ENCODE measurements at places on chromosomes 5 and 9.

GRCh38 chr9:23321049-23321448, 505.0 kb downstream of the ELAVL2 start:
- DNase-seq, result peak; percentile 37

GRCh38 chr5:168184103-168184502, 107.3 kb upstream of the WWC1 start:
- DNase-seq, result no peak

DNA sequence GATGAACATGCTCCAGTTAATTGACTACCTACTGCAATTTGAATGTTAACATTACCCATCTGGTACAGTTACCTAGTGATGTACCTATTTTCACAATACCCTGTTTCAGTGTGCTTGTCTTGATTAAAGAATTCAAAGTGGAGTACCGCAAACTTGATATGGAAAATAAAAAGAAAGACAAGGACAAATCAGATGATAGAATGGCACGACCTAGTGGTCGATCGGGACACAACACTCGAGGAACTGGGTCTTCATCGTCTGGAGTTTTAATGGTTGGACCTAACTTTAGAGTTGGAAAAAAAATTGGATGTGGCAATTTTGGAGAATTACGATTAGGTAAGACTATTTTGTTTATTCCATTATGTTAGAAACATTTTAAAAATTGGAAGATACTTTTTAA, 33.5 kb downstream of the CSNK1G3 start:
- peak; percentile 30 for DNase-seq

GRCh38 chr9:80326105-80326504, 754.3 kb downstream of the TLE4 start:
- no peak for DNase-seq

DNA sequence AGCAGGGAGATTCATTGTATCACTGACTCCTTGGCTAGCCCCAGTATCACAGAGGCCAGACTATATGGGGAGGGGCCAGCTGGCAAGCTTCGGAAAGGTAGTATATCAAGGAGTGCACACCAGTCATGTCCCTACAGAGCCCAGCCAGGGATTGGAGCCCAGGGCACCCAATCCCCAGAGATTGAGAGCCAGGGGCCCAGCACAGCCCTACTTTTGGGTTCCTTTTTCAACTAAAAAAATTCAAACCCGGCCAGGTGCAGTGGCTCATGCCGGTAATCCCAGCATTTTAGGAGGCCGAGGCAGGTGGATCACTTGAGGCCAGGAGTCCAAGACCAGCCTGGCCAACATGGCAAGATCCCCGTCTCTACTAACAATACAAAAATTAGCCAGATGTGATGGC, 5.4 kb upstream of the MYORG start:
- DNase-seq, result no peak

- no peak for DNase-seq
Observed at GRCh38 chr5:168935183-168935582, 356.0 kb upstream of the PANK3 start.

GRCh38 chr5:98771382-98772109, 1.9 kb upstream of the RGMB start:
- DNase-seq, result peak; percentile 87

DNA sequence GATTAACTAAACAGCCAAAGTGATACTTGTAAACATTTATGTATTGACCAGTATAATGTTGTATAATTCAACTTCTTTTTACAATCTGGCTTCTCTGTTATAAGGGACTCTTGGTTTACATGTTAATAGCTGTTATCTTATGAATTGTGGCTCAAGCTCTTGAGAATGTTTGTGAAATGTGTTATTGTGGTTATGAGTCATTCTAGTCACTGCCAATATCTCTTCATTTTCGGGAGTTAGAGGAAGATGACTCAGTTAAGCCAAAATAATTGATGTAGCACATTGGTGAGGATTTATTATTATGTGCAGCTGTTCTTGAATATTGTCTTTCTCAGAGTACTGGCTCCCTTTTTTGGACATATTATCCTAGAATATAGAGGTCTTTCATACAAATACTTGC, 655.2 kb upstream of the RIOK2 start:
- DNase-seq, result no peak

- DNase-seq, result no peak
Observed at GRCh38 chr5:94243612-94244011, 374.8 kb downstream of the KIAA0825 start.

DNA sequence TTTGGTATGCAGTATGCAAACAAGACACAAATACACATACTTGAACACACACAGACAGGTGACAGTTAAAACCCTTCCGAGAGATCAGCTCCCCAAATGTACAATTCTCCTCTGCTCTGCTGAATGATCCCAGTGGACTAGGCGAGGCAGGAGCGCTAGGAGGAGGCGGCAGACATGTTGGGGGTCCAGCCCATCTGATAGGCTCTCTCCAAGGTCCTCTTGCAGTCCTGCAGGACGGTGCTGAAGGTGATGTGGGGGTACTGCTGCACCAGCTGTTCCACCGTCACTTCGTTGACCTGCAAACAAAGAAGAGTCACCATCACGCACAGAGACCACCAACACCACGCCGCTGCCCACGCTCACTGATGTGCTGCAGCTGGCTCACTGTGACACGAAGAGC, 190.8 kb upstream of the EFNA5 start:
- no peak for DNase-seq

DNA sequence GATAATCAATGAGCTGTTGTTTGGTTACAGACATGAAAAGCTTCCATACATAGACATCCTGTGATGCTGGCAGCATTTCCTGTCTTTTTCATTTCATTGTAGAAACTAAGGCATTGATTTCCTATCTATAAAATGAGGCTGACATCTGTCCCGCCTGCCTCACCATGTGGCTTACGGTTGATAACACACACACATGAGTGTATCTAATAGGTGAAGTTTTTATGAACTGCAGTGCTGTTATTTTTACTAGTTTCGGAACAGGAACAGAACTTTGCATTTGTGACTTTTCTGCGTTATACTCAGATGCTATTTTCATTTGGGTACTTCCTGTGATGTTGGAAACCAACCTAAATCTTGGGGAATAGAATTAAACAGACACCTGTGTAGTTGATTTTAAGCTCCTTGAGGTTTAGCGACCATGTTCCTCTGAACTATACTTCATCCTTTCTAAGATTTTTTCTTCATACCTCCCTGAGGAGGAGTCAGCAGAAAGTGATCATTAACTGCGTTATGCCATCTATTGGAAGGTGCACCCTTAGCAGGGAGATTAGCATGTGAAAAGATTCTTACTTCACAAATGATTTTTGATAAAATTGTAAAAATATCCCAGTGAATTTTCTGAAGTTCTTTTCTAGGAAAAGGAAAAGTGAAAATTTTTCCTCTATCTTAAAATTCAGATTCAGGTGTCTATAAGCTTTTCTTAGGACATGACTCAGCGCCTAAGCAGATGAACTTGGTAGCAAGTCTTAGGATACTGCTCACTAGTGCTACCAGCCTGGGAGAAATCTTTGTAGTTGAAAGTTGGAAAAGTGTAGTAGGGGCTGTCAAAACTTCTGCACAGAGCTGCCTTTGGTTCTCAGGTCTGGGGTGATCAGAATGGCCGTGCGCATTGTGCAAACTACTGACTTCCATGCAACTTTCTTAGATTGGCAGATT, 134.5 kb downstream of the TRIO start:
- no peak for DNase-seq

DNA sequence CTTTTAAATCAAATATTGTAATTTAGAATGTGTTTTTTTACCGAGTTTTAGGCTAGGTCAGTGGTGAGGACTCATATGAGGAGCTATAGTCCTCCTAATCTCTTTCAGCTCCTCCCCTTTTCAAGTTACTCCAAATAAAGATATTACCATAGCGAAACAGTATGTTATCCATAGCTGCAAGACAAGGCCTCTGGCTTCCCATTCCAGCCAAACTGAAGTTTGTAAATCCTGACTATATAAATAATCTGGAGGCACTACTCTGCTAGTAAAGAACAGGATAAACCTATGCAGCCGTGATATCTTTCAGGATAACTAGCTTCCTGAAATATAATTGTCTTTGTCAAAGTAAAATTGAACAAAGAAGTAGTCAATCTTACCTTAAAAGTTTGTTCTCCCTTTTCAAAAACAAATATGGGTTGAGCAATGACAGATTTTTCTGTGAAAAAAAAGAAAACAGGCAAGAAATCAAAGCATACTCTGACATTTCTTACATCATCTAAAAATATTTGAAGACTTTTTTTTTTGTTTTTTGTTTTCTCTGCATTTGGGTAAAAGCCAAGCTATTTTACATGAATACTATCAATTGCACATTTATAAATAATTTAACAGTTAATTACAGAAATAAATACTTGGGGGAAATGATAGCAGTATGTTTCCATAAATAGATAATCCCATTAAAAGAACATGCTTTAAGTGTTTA, 29.3 kb upstream of the NADK2 start:
- no peak for DNase-seq

GRCh38 chr5:107487056-107487542, 183.6 kb downstream of the EFNA5 start:
- no peak for DNase-seq

GRCh38 chr5:172529896-172530295, 75.6 kb upstream of the SH3PXD2B start:
- DNase-seq, result no peak

DNA sequence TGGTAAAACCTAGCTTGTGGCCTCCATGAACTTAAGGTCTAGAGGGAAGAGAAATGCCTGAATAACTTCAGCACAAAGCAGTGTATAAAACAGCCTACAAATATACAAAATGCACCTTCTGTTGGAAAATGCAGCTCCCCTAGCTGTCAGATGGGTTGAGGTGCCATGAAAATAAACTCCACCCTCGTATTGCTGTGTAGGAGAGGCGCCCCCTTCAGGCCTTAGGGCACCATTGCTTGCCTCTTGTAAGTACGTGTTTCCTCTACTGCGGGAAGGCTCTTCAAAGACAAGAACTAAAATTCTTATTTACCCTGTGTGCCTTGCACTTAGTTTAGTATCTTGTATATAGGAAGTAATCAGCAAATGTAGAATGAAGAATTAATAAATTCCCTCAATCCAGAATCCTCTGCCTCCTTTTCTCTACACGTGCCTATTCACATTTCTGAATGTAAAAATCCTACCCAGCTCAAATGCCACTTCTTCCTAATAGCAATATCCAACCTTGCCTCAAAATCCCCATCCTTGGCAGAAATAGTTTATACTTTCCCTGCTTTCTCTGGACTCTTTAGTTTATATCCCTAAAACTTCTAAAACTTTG, 393.7 kb upstream of the PDE4D start:
- peak; percentile 50 for DNase-seq

DNA sequence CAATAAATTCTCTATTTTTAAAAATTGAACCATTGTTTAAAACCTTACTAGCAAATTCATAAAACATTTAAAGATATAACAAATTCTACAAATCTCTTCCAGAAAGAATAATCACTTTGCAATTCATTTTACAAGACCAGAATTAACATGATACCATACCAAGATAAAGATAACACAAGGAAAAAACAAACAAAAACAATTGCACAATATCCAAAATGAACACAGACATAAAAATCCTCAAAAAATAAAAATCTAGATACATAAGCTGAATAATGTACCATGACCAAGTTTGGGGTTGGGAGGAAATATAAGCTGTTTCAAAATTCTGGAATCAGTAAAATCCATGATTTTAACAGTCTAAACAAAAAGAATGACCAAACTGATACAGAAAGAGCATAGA, 11.1 kb downstream of the CCNG1 start:
- DNase-seq, result no peak

- no peak for DNase-seq
Observed at GRCh38 chr5:42590566-42590965, 166.1 kb upstream of the CCDC152 start.

- DNase-seq, result no peak
Observed at GRCh38 chr9:123423311-123423640, 67.3 kb downstream of the CRB2 start.

DNA sequence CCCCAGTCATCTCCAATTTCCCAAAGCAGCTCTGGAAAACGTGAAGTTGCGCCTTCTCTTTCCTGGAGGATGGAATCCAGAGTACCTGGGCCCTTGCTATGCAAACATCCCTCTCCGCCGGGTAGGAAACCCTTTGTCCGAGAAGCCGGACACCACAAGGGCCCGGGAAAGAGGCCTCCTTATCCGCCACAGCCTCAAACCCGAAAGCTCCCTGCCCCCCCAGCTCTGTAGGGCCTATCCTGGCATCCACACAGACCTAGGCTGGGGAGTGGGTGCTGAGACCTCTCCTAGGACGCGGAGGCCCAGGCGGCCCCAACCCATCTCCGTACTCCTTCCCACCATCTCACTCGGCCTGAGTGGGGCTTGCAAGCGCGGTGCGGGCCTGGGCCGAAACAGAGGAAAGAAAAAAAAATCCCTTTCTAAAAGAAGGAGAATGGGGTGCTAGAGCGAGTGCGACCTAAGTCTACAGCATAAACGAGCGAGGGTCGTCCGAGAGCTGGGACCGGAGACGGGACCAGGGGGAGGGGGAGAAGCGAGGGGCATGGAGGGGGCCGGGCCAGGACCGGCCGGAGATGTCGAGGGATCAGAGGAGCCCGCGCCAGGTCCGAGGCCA, 624 bp downstream of the FBXW11 start:
- peak; percentile 34 for DNase-seq

GRCh38 chr9:3903273-3903672, 377.5 kb upstream of the RFX3 start:
- peak; percentile 32 for DNase-seq

DNA sequence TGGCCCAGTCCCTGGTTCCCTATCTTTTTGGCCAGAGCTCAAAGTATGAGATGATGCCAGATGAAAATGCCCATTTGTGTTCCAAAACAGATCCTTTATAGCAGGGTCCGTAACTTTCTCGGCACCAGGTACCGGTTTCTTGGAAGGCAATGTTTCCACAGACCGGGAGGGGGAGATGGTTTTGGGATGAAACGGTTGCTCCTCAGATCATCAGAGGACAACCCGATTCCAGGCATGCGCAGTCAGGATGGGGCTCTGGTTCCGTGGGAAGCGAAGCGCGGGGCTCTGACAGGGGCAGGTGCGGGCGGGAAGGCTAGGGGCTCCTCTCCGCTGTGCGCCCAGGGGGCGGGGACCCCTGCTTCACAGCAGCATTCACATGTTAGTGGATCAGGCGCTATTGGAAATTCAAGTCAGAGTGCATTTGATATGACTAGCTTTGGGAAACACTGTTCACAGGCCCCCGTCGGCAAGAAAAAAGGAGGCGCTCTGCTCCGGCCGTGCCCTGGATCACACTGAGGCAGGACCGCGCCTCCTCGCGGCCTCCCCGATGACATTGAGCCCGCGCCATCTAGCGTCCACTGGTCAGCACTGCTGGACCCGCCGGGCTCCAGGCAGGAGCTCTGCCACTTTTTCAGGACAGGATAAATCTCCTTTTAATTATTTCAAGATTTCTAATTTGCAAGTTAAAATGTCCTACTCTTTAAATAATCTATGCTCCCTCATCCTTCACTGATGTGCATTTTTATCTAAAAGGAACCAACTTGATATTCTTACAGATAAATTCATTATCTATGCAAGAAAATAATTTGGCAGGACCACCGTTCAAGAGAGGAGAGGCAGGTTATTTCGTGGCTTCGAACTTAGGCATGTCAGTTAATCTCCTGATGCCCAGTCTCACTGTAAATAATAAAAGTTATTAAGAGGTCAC, 190.0 kb downstream of the FANCC start:
- DNase-seq, result peak; percentile 62

GRCh38 chr9:128892221-128892921, 10.4 kb downstream of the LRRC8A start:
- no peak for DNase-seq

All from NCI-H2081 (cell line).